Lower leg skin (tissue), 4 donors: ENCODE measurements at places on chromosomes 4 and X. TPM values are rescaled to one million over a fixed set of nuclear protein-coding genes. Genes with fewer than 3 reads are reported as not detected.

Gene HMGB2
- total RNA-seq, result 50.5 TPM

DNA sequence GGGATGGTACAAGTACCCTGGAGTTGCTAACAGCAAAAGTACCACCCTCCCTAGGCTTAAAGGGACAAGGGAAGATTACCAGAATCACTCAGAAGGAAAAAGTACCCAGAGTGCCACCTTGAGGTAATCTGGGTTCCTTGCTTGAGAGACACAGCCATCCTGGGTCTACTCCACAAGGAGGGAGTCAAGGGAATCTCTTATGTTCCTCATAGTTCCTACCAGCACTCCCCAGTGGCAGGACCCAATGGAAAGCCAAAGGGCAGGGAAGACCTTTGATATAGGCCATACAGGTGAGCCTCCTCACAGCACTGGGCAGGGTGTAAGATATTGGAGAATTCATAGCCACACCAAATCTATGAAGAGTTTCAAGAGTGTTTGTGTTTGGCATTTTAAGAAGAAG lies 5.7 kb downstream of the IL2 start:
- DNase-seq, result no peak

Gene ACE2
- total RNA-seq, result 0.65 TPM

DNA sequence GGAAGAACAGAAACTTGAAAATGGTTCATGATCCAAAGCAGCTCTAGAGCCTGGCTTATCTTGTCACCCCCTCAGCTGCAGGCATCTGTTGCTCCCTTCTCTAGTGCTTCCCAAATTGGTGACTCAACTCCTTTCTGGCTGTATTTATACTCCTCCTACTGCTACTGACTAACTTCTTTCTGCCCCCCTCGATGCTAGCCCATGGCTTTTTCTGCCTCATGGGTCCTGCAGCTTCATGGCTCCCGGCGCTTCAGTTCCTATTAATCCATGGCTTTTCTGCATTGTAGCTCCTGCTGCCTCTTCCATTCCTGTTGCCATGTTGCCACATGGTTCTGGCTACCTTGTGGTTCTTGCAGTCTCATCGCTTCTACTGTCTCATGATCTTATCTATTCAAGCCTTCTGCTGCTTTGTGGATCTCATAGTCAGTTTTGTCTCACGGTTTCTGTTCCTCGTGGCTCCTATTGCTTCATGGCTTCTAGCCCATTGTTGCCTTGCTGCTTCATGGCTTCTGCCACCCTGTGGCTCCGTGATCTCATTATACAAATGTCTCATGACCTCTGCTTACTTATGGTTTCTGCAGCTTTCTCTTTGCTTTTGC lies 48.1 kb downstream of the SMC1A start:
- no peak for DNase-seq

Gene EXOSC9
- total RNA-seq, result 15.2 TPM

Gene DAPP1
- 36.6 TPM for total RNA-seq

- no peak for DNase-seq
These were observed 252.6 kb downstream of the PAPSS1 start for GRCh38 chr4:107467461-107467860.

- DNase-seq, result no peak
These were observed 8.9 kb downstream of the BCLAF3 start for GRCh38 chrX:19981947-19982346.

DNA sequence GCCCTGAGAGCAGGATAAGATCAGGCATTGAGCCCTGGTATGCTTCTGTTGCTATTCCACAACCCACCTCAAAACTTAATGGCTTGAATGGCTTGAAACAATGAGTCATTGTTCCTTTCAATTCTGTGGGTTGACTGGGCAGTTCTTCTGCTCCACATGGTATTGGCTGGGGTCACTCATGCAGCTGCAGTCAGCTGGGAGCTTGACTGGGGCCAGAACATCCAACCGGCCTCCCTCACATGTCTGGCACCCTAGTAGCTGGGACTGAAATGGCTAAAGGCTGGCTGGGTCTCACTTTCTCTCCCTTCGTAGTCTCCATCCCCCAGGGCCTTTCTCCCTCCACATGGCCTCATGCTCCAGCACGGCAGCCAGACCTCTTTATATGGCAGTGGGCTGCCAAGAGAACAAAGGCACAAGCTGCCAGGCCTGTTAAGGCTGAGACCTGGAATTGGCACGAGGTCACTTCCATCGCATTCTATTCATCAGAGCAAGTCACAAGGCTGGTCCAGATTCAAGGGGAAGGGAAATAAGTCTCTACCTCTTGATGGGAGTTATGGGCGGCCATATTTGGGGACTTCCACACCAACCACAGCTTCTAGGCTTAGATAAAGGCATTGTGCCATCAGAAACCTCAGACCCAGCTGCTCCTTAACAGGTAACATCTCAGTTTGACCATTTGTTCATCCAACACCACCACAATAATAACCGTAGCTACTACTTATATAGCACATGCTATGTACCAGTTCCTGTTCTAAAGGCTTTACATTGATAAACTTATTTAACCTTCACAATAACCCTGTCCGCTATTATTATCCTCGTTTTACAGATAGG lies 159.7 kb upstream of the ATP6AP2 start:
- DNase-seq, result no peak

Gene NXF3
- 0.42 TPM for total RNA-seq

Gene CCNQ
- 35.7 TPM for total RNA-seq
